ENCODE measurements at places on chromosomes 2 and 18. TPM values are rescaled to one million over a fixed set of nuclear protein-coding genes. Genes with fewer than 3 reads are reported as not detected.
A peak's percentile ranks its signal among the peaks of the same experiment; 100 is the strongest.

DNA sequence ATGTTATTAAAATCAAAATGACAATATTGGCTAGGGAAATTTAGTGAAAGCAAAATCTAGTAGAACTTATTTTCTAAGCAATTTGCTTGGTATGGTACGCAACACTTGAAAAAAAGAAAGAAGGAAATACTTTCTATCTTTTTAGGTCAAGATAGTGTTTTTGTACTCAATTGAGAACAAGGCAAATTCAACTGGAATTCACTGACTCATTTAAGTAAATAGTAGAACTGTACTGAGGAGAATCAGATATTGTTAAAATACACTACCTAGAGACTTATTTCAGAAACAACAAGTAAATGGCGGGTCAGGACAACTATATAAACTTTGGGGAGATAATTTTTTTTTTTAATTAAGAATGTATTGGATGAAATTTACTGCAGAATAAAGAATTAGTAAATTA lies 18.9 kb downstream of the ZRANB3 start:
- DNase-seq, result no peak

DNA sequence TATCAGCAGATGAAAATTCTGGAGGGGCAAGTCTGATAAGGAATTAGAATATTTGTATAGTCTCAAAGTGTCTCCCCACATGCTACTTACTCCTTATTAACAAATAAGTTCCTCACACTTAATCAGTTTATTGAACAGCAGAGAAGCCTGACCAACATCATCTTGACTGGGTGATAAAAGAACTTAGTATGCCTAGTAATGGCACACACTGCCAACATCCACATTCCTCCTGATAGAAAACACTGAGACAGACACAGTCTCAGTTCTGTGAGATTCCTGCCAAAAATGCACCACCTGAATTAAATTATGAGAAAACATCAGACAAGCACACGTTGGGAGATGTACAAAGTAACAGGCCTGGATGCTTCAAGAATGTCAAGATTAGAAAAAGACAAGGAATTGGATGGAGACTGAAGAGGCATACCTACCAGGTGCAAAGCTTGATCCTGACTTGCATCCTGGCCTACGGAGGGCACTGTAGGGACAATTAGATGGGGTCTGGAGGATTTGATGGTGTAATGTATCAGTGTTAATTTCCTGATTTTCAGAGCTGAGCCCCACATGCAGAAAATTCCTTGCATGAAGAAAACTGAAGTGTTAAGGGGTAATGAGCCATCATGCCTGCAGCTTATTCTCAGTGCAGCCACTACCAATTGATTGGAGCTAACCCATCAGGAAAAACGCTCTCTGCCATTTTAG lies 200.4 kb upstream of the SH3BP4 start:
- DNase-seq, result peak; percentile 24

- DNase-seq, result peak; percentile 43
Observed at GRCh38 chr2:96764253-96764637, 3.5 kb downstream of the CNNM4 start.

DNA sequence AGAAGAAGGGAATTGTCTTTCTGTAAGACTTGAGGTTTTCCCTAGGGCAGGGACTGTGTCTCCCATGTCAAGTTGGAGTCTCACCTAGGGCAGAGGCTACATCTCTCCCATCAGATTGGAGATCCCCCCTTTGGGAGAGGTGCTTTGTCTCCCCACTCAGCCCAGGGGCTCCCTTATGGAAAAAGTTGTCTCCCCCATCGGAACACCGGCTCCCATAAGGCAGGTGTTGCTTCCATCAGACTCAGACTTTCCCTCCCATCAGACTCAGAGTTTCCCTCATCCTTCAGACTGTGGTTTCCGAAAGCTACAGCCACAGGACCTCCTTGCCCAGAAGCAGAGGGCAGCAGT lies 5.8 kb downstream of the ANKRD53 start:
- no peak for DNase-seq

DNA sequence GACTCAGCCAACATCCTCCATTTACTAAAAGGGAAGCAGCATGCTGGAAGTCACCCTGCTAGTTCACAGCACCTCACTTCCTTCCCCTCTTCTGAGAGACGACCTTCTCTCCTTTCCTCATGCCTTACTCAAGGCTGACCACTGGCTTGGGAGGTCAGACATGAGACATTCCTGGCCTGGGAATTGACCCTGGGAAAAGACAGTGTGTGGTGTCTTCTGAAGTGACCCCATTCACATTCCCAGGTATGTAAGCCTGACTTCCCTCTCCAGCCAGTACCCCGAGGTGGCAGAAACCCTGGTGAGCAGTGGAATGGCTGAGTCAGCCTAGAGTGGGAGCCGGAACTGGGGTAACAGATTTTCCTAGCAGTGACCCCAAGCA lies 92.4 kb downstream of the PLB1 start:
- no peak for DNase-seq

GRCh38 chr2:239245872-239246721 lies 154.7 kb downstream of the HDAC4 start:
- no peak for DNase-seq

- DNase-seq, result no peak
Observed at GRCh38 chr2:30883822-30884221, 76.6 kb upstream of the CAPN13 start.

Gene EPHA4
- total RNA-seq, result 42.2 TPM

- no peak for DNase-seq
Observed at GRCh38 chr2:24509840-24510239, 18.8 kb downstream of the NCOA1 start.

Gene GALNT5
- total RNA-seq, result 114 TPM

DNA sequence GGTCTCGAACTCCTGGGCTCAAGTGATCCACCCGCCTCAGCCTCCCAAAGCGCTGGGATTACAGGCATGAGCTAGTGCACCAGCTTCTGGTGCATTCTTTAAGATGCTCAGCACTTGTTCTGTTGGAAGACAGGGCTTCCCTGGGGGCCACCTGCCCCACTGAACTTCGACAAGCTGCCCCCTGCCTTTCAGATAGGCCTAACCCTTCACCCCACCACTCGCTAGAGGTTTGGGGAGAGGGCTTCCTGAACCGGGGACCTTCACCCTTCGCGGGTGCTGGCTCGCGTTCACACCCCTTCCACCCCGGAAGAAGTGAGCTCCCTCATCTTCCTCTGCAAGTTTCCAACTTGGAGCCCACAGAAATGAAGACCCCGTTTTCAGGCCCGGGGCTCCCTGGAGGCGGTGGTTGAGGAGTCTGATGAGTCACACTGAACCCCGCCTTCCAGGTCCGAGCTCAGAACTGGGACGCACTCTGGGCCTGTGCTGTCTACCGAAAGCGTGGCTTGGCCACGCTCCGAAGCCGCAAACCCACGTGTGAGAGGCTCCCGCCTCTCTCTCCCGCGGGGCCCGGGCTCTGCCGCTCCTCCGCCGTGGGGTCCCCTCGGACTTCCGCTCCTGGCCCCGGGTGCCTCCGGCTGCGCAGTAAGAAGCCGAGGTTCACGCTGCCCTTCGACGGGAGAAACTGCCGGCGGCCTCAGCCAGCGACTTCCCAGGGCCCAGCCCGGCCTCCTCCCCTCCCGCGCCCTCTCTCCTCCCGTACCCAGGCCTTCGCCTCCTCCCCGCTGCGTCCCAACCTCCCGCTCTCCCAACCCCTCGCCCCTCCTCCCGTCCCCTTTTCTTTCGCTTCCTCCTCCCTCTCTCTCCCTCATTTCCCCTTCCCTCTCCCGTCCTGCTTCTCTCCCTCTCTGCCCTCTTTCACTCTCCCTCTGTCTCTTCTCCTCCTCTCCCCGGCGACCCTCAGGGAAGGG lies 47.5 kb upstream of the SP3 start:
- peak; percentile 85 for DNase-seq

Gene CTIF
- total RNA-seq, result 49.2 TPM

Gene ANKRD53
- not detected for total RNA-seq

DNA sequence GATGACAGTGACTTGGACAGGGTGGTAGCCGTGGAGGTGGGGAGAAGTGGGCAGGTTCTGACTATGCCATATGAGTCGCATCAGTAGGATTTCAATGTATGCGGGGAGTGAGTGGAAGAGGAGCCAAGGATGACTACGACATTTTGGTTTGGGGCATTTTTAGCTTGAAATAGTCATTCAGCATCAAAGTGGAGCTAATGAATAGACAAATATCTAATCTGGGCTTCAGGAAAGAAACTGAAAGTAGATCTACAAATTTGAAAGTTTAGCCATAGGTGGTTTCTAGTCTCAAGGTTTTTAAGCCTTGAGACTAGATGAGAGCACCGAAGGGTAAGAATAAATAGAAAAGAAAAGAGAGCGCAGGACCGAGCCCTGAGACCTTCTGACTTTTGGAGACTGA lies 58.3 kb downstream of the FEZ2 start:
- peak; percentile 86 for DNase-seq

DNA sequence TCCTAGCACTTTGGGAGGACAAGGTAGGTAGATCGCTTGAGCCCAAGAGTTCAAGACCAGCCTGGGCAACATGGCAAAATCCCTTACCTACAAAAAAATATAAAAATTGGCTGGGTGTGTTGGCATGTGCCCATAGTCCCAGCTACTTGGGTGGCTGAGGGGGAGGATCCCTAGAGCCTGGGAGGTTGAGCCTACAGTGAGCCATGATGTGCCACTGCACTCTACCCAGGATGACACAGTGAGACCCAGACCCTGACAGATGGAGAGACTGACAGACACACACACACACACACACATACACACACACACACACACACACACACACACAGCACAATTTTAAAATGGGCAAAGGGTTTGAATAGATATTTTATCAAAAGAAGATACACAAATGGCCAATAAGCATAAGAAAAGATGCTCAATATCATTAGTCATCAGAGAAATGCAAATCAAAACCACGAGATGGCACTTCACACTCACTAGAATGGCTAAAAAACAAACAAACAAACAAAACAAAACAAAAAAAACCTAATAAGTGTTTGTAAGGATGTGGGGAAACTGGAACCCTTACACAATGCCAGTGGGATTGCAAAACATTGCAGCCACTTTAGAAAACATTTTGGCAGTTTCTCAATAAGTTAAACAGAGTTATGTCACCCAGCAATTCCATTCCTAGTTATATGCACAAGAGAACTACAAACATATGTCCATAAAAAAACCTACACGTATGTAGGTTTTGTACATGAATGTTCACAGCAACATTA lies 42.3 kb downstream of the BAZ2B start:
- peak; percentile 83 for DNase-seq

Measured in GM23248 (cell line).